ENCODE measurements at places on chromosomes 4 and X. TPM values are rescaled to one million over a fixed set of nuclear protein-coding genes. Genes with fewer than 3 reads are reported as not detected.

The GUCY1A1 gene
- total RNA-seq, result 0.92 TPM

The UGT2B15 gene
- not detected for total RNA-seq

The ERVMER34-1 gene
- 3.2 TPM for total RNA-seq

The CFAP99 gene
- not detected for total RNA-seq

The RADX gene
- 9.0 TPM for total RNA-seq

The PNMA5 gene
- total RNA-seq, result not detected

The GRIA2 gene
- not detected for total RNA-seq

The MAGEA1 gene
- 64.2 TPM for total RNA-seq

The TCEAL5 gene
- not detected for total RNA-seq

The TECRL gene
- total RNA-seq, result not detected

The MAGIX gene
- 0.89 TPM for total RNA-seq

The DNAAF6 gene
- not detected for total RNA-seq

The HSFX4 gene
- total RNA-seq, result not detected

The SHROOM4 gene
- total RNA-seq, result not detected

The TMSB15C gene
- 6.0 TPM for total RNA-seq

The NKX1-1 gene
- not detected for total RNA-seq

The MAGEE1 gene
- 1.4 TPM for total RNA-seq

The MTM1 gene
- 12.2 TPM for total RNA-seq

The F11 gene
- not detected for total RNA-seq

The LRIT3 gene
- not detected for total RNA-seq

The FRMD7 gene
- not detected for total RNA-seq

The GABRE gene
- total RNA-seq, result 45.3 TPM

The ABLIM2 gene
- total RNA-seq, result 2.3 TPM

The NAP1L3 gene
- total RNA-seq, result 5.3 TPM

The NAA10 gene
- total RNA-seq, result 136 TPM

The HS3ST1 gene
- total RNA-seq, result 4.6 TPM

The TRMT44 gene
- 5.7 TPM for total RNA-seq

The SCML2 gene
- total RNA-seq, result 12.9 TPM

The BRS3 gene
- not detected for total RNA-seq

The CTAG2 gene
- not detected for total RNA-seq

The ASB9 gene
- total RNA-seq, result 24.5 TPM

The SPACA5 gene
- total RNA-seq, result not detected

The PPARGC1A gene
- 2.0 TPM for total RNA-seq

The PRDM5 gene
- total RNA-seq, result 10.0 TPM

The SLITRK2 gene
- total RNA-seq, result 0.02 TPM

The LEF1 gene
- 0.69 TPM for total RNA-seq

The PDLIM3 gene
- 7.8 TPM for total RNA-seq

The SLC10A4 gene
- total RNA-seq, result 2.1 TPM

The NUP62CL gene
- 11.8 TPM for total RNA-seq

The EXOC1L gene
- not detected for total RNA-seq

The SORBS2 gene
- total RNA-seq, result 23.8 TPM

The FHIP1A gene
- total RNA-seq, result 0.12 TPM

The MAGEA9B gene
- 0.12 TPM for total RNA-seq

The F8A2 gene
- not detected for total RNA-seq

The RBMXL3 gene
- total RNA-seq, result not detected

The DRD5 gene
- not detected for total RNA-seq
